Esophagus squamous epithelium (tissue), 5 donors: ENCODE measurements at places on chromosomes 7 and 10. TPM values are rescaled to one million over a fixed set of nuclear protein-coding genes. Genes with fewer than 3 reads are reported as not detected.
A peak's percentile ranks its signal among the peaks of the same experiment; 100 is the strongest.

The HOXA3 gene
- 8.7 TPM for total RNA-seq

GRCh38 chr7:13179775-13180523, 492.5 kb downstream of the ARL4A start:
- no peaks in the 10 kb centered on the region for H3K27me3 ChIP-seq
- no peak overlapping the region for H3K27ac ChIP-seq
- no peak overlapping the region for H3K4me3 ChIP-seq
- no peaks in the 10 kb centered on the region for H3K4me1 ChIP-seq

The PPP1R17 gene
- not detected for total RNA-seq

The ZNF727 gene
- total RNA-seq, result 2.1 TPM

The PITRM1 gene
- total RNA-seq, result 63.1 TPM

The IRF5 gene
- total RNA-seq, result 20.5 TPM

The ECHDC3 gene
- 53.4 TPM for total RNA-seq

GRCh38 chr7:37015353-37016034, 291.2 kb upstream of the AOAH start:
- no peaks in the 10 kb centered on the region for H3K27me3 ChIP-seq
- H3K4me3 ChIP-seq, result no peak overlapping the region
- no peaks in the 10 kb centered on the region for H3K36me3 ChIP-seq
- H3K4me1 ChIP-seq, result no peaks in the 10 kb centered on the region
- H3K27ac ChIP-seq, result no peak overlapping the region
- DNase-seq, result no peak

DNA sequence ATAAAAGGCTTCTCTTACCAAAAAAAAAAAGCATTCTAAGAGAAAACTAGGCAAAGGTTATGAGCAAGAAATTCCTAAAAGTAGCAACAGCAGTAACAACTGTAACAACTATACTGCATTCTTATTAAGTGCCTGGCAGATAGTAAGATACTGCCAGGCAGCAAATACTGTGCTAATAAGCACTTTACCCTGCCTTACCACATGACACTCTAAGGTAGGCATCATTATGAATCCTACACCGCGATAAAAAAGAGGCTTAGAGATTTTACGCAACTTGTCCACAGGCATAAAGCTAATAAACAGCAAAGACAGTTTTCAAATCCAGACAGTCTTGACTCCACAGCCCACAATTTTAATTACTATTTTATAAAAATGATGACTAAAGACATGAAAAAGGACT, 83.2 kb downstream of the USP6NL start:
- no peaks in the 10 kb centered on the region for H3K4me1 ChIP-seq
- no peaks in the 10 kb centered on the region for H3K27me3 ChIP-seq
- H3K36me3 ChIP-seq, result peaks cover 20% of the 10 kb centered on the region
- H3K27ac ChIP-seq, result peak overlapping the region; percentile 38
- no peak for DNase-seq
- H3K4me3 ChIP-seq, result no peak overlapping the region

DNA sequence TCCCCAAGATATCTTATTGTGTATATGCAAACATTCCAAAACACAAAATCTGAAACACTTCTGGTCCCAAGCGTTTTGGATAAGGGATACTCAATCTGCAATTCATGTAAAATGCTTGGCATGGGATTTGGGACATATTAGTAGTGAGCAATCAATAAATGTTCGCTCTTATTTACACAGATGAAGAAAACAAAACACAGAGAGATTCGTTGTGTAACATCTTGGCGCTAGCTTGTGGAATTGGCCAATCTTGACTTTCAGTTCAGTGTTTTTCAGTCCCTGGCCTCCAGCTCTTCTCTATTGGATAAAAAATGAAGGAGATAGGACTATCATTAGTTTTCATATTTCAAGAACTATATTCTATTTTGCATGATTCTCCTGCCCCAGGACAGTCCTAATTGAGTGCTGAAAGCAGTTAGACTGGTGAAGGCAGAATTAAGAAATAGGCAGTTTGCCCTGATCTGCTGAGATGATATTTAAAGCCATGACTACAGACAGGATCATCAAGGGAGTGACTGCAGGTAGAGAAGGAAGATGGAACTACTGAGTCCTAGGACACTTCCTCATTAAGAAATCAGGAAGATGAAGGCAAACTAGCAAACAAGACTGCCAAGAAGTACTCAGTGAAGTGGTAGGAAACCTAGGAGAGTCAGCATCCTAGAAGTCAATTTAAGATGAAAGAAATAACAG, 1.8 kb downstream of the PNLIPRP3 start:
- DNase-seq, result no peak
- no peak overlapping the region for H3K4me3 ChIP-seq
- H3K27me3 ChIP-seq, result no peaks in the 10 kb centered on the region
- H3K27ac ChIP-seq, result no peak overlapping the region
- H3K36me3 ChIP-seq, result no peaks in the 10 kb centered on the region
